Uterine smooth muscle cell (primary cell): ENCODE measurements at places on chromosomes 1 and 21. TPM values are rescaled to one million over a fixed set of nuclear protein-coding genes. Genes with fewer than 3 reads are reported as not detected.

The LINGO4 gene
- under 0.01 TPM in 1 of 2 replicates, not detected in the other for total RNA-seq

The FAM177B gene
- not detected in 2 replicates for total RNA-seq

The PTGFRN gene
- 12.4 and 13.1 TPM in 2 replicates for total RNA-seq

The RWDD3 gene
- 12.0 and 14.5 TPM in 2 replicates for total RNA-seq

The IFNLR1 gene
- not detected in 2 replicates for total RNA-seq

The PAQR7 gene
- 8.0 and 9.6 TPM in 2 replicates for total RNA-seq

The DENND4B gene
- 20.4 and 24.5 TPM in 2 replicates for total RNA-seq

The TTLL10 gene
- total RNA-seq = 0.12 TPM in 1 of 2 replicates, not detected in the other

The FMO2 gene
- under 0.01 TPM in 1 of 2 replicates, not detected in the other for total RNA-seq

The MACF1 gene
- 430 and 510 TPM in 2 replicates for total RNA-seq
